ENCODE measurements at places on chromosomes 12 and 14.

DNA sequence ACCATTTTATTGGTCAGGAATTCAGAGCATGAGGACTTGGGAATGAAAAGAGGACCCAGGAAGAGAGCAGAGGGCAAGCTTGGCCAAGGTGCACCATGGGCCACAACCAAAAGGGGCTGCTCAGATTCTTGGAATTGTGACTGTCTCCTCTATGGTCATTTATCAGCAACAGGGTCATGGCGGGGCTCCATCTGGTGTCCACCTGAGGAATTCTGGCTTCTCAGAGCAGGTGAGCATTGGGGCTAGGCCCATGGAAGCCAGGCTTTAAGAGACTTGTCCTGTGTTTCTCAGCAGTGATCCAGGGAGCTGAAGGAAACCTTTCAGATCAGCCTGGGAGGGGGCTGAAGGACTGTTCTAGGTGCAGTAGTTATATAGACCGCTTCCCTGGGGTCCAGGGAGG lies 2.6 kb upstream of the RIN3 start:
- DNase-seq: no peak

- DNase-seq: no peak
Measured at GRCh38 chr12:124321556-124322270, 26.8 kb downstream of the RFLNA start.

- peak; percentile 91 for DNase-seq
Measured at GRCh38 chr14:91173221-91173670, 59.4 kb downstream of the DGLUCY start.

DNA sequence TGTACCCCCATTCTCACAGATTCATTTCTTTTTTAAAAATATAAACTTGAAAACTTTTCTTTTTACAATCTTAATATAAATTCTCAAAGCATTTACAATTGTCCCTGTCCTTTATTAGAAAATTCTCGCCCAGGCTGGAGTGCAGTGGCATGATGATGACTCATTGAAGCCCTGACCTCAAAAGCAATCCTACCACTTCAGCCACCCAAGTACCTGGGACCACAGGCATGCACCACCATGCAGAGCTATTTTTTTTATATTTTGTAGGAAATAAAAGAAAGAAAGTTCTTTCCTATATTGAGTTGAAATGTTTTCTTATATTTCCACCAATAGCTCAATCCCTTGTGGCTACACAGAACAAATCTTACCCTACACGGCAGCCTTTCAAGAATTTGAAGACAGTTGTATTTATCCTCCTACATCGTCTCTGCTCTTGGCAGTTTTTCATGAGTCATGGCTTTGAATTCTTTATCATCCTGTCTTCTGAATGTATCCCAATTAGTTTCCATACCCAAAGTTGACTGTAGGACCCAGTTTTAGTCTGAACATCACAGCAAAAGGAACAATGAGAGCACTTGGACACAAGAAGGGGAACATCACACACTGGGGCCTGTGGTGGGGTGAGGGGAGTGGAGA lies 52.4 kb downstream of the SYT1 start:
- peak; percentile 29 for DNase-seq

- DNase-seq: no peak
Measured at GRCh38 chr12:13251521-13251920, 55.0 kb downstream of the EMP1 start.

DNA sequence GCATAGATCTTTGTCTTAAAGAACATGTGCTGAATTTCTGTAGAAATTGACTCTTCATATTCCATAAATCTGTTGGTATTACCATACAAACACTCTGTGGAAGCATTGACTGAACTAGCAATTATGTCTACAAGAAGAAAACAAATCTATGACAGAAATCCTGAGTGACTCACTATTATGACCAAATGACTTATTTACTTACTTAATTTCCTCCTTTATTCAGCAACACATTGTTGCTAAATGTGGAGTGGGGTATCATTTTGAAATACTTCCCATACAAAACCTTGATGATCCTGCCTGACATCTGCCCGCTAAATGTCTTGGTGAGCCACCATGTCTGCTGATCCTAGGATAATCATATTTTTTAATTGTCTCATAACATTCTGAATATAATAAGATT lies 99.1 kb upstream of the SLCO1C1 start:
- no peak for DNase-seq

GRCh38 chr12:110995615-110996014 lies 75.2 kb upstream of the MYL2 start:
- DNase-seq: no peak

DNA sequence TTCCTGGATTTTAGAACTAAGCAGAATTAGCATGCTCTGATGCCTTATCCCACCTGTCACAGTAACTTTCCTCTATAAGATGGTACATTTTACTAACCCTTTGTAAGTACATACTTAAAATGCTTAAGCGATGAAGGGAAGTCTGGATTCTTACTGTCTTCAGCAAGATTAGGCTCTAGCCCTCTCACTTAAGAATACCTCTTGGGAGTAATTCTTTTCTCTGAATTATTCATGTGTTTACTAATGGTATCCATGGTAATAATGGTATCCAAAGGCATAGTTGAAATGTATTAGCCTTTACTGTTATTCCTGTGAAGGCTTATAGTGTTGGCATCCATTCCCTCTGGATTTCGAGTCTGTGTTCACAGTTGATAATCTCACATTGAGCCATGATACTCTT lies 176.9 kb downstream of the MON2 start:
- no peak for DNase-seq
